CD4-positive, alpha-beta T cell treated with Interleukin-2 at 100 ng/mL for 4 hours (primary cell): ENCODE measurements at places on chromosomes 7 and 10.

DNA sequence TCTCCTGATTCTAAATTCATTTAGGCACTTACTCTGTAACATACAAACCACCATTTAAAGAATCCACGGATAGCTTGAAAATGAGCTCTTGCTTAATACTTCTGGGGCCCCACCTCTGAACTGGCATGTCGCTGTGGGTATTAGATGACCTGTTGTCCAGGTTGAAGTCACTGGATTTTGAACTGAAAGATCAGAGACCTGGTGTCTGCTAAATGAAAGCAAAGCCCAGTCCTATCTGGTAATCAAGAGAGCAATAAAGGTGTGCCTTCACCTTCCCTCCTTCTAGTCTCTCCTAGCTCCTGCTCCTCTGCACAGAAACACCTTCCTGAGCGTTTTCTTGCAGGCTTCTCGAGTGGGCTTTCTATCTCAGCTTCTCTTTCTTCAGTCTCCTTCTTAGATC lies 4.4 kb downstream of the ENO4 start:
- no peak for DNase-seq

- no peak for DNase-seq
Observed at GRCh38 chr10:6567884-6568283, 12.2 kb downstream of the PRKCQ start.

- DNase-seq, result no peak
Observed at GRCh38 chr7:149692557-149692982, 80.8 kb downstream of the ZNF467 start.

- DNase-seq, result no peak
Observed at GRCh38 chr7:151993977-151994676, 31.3 kb upstream of the GALNT11 start.

GRCh38 chr7:55917771-55918170 lies 30.5 kb downstream of the ZNF713 start:
- no peak for DNase-seq

DNA sequence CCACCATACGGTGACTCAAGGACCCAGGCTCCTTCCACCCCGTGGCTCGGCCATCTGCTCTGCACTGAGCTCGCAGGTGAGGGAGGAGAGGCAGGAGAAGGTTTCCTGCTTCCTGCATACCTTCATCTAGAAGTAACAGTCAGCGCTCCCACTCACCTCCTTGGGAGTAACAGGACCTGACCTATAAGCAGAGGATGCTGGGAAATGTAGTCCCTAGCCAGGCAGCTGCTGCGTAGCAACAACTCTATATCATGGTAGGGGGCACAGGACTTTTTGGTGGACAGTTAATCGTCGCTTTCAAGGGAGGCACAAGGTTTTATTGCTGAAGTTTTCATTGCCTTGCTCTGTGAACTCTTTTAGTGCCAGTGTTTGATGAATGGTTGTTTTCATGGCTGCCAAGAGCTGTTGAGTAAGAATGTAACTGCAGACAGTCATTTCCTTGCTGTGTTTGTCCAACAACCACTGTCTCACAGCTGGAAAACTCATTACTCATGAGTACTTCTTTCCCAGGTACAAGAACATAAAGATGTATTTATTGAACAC lies 10.2 kb upstream of the ZFYVE27 start:
- no peak for DNase-seq

DNA sequence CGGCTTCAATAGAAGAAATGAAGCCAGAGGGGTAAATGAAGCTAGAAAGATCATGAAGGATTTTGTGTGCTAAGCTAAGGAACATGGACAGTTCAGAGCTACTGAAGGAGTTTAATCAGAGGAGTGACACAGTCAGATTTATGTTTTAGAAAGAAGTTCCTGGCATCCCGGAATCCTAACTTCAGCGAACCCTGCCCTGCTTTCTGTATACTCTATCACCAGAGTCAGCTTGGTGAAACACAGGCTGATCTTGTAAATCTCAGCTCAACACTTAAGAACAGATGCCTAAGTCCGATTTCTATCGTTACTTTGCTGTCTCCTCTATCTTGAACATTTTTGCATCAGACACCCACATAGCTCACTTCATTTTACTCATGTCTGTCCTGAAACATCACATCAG lies 9.1 kb downstream of the AHR start:
- no peak for DNase-seq

- DNase-seq, result peak; percentile 26
Observed at GRCh38 chr7:111012799-111013675, 77.9 kb upstream of the LRRN3 start.

- DNase-seq, result no peak
Observed at GRCh38 chr10:28872587-28873165, 195.4 kb downstream of the BAMBI start.

- no peak for DNase-seq
Observed at GRCh38 chr7:2205036-2205780, 27.5 kb downstream of the MAD1L1 start.
